Pancreas (tissue), 10 donors: ENCODE measurements at places on chromosomes 11 and 22. TPM values are rescaled to one million over a fixed set of nuclear protein-coding genes. Genes with fewer than 3 reads are reported as not detected.

Gene SLC1A2
- 55.5 TPM for total RNA-seq

DNA sequence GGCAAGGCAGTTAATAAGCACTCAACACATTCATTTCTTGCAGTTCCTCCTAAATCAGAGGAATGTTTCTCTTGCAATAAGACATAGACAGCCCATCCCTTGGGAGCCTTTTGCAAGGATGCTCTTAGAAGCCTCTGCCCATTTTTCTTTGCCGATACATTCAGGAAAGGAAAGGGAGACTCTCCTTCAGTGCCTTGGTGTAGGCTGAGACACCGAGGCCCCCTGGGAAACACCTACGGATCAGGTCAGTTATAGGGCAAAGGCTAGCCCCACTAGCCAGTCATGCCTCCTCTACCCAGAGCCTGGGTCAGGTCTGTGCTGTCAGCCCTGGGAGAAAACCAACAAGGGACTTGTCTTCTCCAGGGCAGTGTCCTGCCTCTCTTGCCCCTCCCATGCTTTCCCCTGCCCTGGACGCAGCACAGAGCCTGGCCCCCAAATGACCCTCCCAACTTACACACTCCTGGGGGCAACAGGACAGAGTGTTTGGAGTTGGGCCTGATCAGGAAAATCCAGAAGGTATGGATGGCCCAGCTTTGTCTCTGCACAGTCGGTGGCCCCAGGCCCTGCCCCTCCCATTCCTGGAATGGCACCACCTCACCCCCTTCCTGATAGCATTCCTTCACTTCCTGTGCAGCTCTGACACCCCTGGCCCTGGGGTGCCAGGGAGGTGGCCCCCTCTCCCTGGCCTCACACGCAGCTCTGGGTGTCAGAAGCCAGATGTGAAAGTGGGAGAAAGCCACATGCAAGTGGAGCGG lies 18.3 kb downstream of the ANKK1 start:
- no peak for DNase-seq

DNA sequence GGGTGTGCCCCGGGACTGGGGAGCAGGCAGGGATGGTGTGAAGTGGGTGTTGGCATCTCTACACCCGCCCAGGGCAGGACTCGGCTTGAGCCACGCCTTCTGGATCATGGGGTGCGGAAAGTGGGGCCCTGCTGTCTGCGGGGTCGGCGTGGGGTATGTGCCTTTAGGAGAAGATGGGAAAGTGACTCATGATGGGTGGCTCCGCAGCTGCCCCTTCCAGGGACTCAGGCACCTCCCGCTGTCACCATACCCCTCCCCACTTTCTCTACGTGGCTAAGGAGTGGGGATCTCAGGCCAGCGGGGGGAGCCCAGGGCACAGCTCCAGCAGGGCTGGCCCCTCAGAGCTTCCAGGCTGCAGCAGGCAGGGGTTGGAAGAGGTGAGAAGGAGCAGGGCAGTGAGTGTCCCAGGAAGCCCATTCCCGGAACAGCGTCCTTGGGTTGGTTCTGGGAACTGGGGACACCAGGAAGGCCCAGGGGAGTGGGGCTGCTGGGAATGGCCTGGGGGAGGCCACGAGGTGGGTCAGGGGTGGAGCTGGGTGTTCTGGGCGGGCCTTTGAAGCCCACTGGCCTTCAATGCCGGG lies 102.9 kb upstream of the FGF3 start:
- no peak for DNase-seq

Gene PHLDA2
- 4.6 TPM for total RNA-seq

Gene OR52H1
- total RNA-seq = 0.31 TPM

GRCh38 chr11:127898422-127899365 lies 688.7 kb downstream of the ETS1 start:
- DNase-seq = peak; percentile 49
